ENCODE measurements at places on chromosomes 6 and 20.

DNA sequence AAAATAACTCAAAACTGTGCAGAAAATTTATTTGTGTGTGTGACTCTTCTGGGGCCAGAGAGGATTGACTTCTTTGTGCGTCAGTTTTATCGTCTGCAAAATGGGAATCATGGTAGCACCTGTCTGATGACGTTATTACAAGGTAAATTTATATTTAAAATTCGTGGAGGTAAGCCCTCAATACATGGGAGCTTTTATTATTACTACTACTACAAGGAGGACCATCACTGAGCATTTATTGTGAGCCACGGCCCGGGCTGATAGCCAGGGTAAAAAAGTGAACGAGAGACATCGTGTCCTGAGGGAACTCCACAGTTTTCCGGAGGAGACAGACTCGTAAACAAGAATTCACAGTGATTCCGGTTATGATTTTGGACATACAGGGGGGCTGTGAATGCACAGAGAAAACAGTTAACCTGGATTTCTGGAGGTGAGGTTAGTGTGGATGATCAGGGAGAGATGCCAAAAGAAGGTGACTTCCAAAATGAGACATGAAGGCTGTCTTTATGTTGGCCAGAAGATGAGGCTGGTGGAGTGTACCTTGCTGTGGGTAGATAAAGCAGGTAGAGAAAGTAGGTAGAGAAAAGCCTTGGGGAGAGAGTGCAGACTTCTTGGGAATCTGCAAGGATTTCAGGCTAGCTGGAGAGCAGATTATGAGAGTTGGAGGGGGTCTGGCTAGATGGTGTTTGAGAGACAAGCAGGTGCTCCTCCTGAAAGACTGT is 10.6 kb upstream of the SERINC3 start:
- no peak for DNase-seq

GRCh38 chr20:32751702-32752457 is 8.6 kb upstream of the COMMD7 start:
- no peak for DNase-seq

DNA sequence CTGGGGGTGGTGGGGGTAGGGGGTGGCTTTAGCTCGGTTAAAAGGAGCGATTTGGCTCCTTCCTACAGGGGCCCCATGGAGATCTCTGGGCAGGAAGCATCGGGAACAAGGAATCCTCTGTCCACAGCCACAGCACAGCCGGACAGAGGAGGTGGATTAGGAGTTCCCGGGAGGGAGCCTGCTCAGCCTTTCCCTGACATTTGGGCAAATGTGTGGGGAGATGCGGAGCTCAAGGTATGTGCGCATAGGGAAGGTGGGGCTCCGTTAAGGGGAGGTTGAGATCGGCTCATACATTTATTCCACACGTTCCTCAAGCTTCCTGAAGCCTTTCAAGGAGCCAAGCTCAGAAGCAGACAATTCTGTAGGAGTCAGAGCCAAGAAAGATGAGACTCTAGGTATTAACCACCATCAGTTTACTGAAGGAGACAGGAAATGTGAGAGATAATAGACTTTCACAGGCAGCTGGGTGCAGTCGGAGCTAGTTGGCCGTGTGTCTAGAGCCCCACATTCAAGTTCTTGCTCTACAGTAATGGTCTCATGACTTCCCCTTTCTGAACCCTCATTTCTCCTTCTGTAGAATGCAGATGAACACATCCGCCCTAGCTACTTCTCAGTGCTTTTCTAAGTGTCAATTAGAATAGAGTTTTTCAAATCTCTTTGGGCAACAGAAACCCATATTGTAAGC is 40.8 kb upstream of the EPB41L1 start:
- DNase-seq: no peak

- DNase-seq: no peak
Measured at GRCh38 chr20:59824711-59825562, 108.5 kb downstream of the SYCP2 start.

DNA sequence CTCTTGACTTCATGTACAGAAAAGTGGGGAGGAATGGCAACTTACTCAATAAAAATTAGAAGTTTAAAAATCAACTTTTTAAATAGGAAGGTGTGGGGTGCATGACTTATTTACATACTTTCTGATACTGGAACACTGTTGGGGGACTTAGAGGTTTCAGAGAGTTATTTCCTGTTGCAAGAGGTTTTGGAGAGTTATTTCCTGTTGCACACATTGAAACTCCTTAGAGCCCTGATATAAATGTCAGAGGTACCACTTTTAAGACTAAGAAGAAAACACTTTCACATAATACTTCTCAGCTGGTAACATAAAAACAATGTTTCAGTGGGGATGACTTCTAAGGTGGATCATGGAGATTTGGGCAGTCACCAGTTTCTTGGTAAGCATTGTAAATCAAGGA is 579.9 kb downstream of the MMUT start:
- DNase-seq: no peak

DNA sequence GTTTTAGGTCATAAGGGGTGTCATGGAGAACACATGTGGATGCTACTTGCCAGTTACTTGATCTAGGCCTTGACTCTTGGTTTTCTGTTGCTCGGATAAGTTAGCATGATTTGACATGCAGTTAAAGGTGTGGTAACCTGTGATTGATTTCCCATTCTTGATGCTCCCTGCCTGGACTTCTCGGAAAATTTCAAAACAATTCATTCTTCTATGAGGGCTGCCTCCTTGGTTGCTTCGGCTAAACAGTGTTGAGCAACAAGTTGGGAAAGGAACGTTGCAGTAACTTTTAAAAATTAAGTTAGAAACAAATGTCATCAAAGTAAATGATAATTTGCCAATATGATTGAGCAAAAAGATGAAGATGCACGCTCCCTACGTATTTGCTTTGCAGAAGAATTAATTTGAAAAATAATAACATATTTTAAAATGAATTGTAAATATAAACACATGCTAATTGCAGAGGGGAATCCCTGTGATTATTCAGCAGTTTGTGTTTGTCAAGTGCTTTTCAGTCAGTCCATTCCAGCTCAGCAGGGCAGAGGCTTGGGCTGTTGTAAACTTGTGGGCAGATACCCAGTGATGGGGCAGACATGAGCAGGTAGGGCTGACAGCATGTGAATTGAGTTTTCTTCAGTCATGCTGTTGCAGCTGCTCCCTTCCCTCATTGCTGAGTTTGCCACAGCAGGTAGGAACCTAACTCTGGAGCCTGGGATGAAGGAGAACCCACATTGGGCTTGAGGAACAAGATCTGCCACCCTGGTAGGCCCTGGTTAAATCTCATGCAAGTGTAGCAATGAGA is 110.2 kb downstream of the ESR1 start:
- no peak for DNase-seq

- DNase-seq: no peak
Measured at GRCh38 chr6:84526631-84527030, 237.8 kb downstream of the TBX18 start.

DNA sequence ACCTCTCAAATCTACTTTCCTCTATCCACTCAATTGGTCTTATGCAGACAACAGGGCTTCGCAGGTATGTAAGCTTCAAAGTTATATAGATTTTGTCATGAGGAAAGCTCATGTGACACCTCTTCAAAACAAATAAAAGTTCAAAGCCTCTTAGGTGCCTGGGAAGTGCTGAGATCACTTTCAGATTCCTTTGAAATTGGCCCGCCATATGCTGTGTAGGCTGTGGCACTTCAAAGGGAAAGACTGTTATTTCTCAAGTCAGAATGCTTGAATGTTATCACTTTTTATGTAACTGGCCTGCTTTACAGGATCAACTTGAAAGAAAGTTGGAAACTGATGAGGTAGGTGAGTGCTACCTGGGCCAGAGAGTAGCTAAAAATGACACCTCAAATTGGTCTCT is 67.1 kb upstream of the GFRAL start:
- DNase-seq: no peak

DNA sequence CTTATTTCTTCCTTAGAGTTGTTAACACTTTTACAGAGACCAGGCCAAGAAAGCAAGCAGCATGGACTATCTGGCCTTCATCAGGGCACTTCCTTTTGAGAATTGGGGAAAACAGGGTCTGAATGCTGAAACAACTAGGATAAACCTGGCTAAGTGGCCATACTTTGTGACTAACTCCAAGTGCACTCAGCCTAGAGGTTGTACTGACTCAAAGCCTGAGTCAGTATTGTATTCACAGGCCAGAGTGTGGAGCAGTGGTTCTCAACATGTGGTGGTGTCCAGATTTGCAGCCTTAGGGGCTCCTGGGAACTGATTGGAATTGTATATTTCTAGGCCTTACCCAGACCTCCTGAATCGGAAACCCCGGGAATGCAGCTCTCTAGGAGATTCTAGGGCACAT is 20.1 kb downstream of the SEC23B start:
- DNase-seq: no peak

GRCh38 chr6:34511915-34512737 is 44.0 kb downstream of the SPDEF start:
- no peak for DNase-seq

DNA sequence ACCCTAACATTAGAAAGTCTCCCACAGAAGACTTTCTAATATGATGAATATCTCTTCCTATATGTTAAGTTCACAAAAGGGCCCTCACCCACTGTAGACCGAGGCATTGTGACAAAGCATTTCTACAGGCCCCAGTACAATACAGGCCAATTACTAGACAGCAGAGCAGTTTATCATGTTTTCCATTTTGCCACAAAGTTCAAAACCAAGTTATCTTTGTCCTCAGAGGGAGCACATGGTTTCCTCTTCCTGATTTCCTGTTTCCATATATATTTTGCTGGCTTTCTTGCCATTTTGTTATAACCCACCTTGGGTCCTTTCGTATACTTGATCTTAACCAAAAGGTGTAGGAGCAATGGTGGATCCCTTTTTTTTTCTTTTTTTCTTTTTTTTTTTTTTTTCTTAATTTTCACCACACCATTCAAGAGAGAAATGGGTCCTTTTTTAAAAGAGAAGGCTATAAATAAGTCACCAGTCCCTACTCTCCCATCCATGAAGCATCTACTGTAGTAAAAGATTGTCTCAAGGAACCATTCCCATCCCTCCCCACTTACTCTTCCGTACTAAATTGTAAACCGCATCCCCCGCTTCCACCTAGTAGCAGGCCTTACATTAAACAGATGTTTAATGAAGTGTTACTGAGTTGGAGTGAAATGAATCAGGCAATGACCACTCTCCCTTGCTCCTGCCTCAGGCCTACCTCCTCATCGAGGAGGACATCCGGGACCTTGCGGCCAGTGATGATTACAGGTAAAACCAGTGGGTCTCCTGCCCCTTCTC is 2.1 kb upstream of the UBE2C start:
- DNase-seq: no peak

- DNase-seq: no peak
Measured at GRCh38 chr6:37188962-37189510, 19.1 kb downstream of the PIM1 start.

- DNase-seq: no peak
Measured at GRCh38 chr20:57252559-57253162, 13.8 kb downstream of the BMP7 start.

DNA sequence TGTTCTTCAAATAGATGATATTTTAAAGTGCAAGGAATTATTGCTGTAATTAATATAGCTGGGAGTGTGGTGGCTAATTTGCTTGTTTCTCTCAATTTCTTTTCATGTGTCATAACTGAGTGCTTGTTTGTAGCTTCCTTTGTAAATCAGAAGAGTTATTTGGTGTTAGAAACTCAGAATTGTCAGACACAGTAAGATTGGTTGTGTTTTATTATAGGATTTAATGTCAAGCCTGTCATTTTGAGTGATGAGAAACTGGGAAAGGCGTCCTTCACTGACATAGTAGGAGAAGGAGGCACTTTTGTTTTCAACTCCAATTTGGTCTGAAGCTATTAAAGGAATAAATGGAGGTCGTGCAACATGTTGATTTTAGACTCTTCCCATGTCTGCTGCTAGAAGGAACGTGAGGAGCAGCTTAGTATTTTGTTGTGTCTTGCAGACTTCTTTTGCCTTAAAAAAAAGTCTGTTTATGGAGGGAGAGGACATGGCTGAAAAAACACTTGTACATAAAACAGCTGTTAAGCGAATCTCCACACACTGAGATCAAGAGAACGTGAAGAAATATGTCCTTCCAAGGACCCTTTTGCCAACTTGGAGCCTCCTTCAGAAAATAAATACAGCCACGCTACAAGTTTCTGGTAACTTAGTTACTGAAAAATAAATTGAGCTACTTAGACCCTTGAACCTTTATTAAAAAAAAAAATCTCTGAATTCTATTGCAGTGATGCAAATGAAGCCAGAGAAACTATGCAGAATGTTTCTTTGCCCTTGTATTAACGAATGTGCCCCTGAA is 59.5 kb downstream of the BMP6 start:
- no peak for DNase-seq

GRCh38 chr6:13251242-13251641 is 77.1 kb downstream of the TBC1D7 start:
- DNase-seq: no peak

DNA sequence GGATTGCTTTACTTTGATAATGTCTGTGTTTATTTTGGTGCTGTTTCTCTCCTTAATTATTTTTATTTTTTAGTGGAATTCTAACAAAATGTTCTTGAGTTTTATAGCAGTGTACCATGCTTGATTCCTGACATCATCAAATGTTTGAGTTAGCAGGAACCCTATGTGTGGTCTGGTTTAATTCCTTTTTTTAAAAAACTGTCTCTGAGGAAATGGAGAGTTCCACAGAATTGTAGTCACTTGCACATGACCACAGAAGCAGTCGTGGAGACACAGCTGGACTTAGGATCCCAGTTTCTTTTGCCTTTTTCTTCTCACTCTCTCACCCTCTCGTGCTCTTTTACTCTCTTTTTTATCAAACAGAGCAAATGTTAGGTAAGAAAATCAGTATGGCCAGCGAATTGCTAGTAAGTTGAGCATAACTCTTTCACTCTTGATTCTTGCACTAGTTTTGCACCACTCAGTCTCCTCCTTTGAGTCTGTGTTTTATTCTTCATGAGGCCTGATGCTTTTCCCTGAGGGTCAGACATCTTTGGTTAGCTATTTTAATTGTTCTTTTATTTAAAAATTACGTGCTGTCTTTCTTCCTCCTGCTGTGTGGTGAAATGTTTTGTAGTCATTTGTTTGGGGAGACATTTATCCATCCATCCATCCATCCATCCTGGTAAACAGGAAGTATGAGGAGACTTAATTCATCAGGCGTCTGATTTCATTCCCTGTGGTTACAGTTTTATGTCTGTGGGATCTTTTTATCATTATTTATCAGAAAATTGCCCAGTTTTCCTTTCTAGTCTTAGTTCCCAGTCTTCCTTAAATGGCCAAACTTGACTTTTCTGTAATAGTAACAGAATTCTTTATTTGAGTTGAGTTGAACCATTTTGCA is 83.0 kb downstream of the SCAF8 start:
- DNase-seq: no peak

DNA sequence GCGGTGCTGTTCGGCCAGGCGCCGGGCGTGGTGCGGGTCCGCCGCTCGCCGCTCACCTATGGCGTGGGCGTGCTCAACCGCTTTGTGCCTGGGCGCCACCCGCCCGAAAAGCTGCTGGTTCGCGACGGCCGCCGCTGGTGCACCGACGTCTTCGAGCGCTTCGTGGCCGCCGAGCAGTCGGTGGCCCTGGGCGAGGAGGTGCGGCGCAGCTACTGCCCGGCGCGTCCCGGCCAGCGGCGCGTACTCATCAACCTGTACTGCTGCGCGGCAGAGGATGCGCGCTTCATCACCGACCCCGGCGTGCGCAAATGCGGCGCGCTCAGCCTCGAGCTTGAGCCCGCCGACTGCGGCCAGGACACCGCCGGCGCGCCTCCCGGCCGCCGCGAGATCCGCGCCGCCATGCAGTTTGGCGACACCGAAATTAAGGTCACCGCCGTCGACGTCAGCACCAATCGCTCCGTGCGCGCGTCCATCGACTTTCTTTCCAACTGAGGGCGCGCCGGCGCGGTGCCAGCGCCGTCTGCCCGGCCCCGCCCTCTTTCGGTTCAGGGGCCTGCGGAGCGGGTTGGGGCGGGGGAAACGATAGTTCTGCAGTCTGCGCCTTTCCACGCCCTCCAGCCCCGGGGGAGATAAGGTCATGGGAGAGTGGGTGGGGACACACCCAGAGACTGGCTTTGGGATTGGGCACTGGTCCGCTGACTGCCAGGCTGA is 15.7 kb downstream of the ADISSP start:
- no peak for DNase-seq
